ENCODE measurements at places on chromosomes 3 and 15.

GRCh38 chr3:169999433-169999832, 32.8 kb downstream of the SEC62 start:
- no peak for DNase-seq

GRCh38 chr3:128950223-128950938, 43.5 kb downstream of the CFAP92 start:
- DNase-seq = peak; percentile 76

DNA sequence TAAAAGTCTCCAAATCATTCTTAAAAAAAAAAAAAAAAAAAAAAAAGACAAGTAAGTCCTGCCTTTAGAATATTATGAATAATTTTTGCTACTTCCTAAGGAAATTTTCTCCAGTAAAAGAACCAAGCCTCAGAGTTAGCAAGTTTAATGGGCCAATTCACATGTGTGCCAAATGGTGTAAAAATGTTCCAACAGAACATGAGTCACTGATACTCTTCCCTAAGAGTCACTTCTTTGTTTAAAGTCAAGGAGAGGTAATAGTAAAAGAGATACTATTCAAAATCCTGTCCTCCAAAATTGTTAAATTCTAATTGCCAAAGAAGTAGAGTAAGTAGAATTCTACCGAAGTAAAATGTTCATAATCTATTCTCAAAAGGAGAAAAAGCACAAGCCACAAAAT, 17.7 kb upstream of the CPA3 start:
- DNase-seq = no peak

- DNase-seq = no peak
Measured at GRCh38 chr3:67875338-67875737, 220.9 kb upstream of the SUCLG2 start.

- DNase-seq = peak; percentile 67
Measured at GRCh38 chr3:100335434-100335833, 877 bp downstream of the NIT2 start.

- peak; percentile 88 for DNase-seq
Measured at GRCh38 chr3:184361932-184362667, 590 bp downstream of the POLR2H start.

GRCh38 chr3:51671734-51672475, 853 bp downstream of the TEX264 start:
- peak; percentile 92 for DNase-seq

- no peak for DNase-seq
Measured at GRCh38 chr3:197709135-197709534, 27.6 kb downstream of the RUBCN start.

- no peak for DNase-seq
Measured at GRCh38 chr15:90982135-90982534, 12.2 kb downstream of the PRC1 start.

DNA sequence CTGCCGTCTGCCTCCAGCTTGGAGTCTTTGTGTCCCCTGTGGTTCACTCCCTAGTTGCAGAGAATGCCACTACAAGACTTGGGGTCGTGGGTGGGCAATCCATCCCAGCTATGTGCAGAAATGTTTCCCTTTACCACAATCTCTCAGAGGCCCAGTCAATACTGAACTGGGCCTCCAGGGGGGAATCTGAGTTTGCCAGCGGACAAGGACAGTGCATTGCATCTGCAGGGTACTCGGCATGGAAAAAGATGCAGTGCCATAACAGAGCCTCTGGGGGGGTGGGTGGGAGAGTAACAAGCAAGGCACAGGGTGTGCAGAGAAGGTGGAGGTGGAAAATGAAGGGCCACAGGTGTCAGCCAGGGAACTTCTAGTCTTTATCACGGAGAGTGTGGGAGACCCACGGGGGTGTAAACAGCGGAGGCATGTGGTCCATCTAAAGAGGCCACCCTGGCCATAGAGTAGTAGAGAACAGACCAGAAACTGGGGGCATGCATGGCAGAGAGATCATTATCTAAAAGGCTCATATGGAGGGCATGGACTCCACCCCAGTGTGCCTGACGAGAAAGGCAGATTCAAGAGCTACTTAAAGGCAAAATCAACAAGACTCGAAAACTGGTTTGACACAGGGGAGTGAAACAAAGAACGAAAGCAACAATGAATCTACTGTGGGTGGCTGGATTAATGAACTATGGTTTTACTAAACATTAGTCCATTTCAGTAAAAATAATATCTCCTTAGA, 182.4 kb downstream of the ANXA2 start:
- peak; percentile 58 for DNase-seq

- DNase-seq = no peak
Measured at GRCh38 chr15:33844597-33844996, 123.7 kb upstream of the CHRM5 start.

DNA sequence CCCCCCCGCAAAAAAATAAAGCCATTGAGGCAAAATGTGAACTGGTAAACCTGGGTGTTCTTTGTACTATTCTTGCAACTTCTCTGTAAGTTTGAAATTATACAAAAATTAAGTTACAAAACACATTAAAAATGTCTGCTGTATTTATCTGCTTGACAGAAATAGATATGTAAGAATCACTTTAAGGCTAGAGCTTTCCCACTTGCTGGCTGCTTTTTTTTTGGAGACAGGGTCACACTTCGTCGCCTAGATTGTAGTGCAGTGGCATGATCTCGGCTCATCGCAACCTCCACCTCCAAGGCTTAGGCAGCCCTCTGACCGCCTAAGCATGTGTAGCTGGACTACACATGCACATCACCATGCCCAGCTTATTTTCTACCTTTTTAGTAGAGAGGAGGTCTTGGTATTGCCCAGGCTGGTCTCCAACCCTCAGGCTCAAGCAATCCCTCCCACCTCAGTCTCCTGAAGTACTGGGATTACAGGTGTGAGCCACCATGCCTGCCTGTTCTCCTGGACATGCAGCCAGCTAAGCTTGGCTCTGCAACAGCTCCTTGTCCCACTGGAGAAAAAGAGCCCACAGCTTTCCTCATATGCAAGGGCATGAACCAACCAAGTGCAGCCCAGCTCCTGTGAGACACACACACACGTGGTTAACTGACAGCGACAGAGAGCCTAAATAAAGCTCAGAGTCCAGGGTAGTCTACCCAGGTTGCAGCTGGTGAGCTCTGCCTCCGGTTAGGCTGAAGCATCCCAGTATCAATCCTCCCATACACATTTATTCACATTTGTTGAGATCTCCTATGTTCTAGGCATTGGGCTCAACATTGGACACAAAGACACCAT, 4.5 kb downstream of the RPS17 start:
- DNase-seq = peak; percentile 53

DNA sequence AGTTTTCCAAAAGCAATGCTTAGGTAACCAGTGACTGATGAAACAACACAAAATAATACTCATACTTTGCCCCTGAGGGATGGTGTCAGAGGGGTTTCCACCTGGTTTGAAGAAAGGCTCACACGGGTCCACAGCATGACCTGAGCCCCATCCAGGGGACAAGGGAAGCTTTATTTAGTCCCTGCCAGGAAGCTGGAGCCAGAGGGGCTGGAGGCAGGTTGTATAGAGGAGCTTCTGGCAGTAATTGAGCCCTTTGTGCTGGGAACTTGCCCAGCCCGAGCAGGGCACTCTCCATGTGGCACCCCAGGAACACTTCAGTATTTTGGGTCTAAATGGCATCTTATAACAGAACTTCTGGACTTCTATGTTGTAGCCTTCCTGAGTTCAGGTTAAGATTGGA, 39.2 kb upstream of the EPHB1 start:
- no peak for DNase-seq

DNA sequence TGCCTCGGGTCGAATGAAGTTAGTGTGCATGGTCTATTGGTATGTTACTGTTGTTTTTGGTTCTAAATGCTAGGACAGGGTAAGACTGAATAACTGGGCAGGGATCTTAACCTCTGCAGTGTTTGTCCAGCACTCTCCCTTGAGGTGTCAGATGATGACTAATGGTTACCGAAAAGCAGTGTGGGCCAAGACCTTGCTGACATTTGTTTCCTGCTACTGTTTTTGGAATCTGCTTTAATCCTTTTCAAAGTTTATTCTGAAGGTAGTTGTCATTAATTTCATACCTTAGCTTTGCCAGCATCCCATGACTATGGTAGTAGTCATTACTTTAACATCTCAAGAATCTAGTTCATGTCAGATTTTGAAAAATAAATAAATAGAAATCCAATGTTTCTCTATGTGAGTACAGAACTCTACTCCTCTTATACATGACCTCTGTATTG, 117.0 kb downstream of the P3H2 start:
- no peak for DNase-seq

DNA sequence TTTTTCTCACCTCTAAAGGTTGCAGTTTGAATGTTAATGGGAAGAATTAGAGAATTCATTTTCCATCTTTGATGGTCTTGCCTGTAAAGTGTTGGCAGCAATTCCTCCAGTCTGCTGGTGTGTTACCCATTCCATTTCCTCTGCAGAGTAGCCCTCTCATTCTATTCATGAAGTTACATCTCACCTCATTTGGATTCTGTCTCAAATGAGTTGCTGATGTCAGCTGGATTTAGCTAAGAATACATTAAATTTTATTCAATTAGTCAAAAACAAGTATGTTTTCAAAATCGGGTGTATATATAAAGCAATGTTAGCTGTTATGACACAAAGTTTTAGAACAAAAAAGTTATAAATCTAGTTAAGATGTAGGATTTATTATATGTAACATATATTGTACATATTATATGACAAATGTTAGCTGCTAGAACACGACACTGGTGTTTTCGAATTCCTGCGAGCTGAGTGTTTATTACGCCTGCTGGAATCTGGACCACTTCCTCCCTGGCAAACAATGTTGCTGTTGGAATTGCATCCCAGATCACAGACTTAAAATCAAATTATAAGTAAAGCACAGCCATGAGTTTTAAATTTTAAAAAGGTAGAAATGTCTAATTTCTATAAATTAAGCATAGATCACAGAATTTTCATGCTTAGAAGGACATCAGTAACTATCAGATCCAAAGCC, 516.2 kb downstream of the OCA2 start:
- no peak for DNase-seq

DNA sequence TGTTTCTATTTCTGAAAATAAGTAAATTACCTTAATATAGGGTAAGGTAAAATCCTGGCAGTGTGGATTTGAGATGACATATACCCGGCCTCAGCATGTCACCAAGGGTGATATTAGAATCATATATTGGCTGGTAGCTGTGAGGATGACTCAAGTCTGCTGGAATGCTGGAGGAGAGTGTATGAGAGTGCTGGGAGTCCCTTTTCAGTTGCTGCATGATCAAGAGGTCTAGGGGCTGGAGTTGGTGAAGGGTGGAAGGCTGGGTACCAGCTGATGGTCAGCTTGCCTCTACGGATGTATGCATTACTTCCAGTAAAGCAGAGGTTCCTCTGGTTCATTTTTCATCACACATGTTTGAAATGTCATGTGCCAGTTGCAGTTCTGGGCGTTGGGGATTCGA, 40.6 kb downstream of the SLC25A26 start:
- no peak for DNase-seq
